ENCODE measurements at places on chromosomes 12 and 14. TPM values are rescaled to one million over a fixed set of nuclear protein-coding genes. Genes with fewer than 3 reads are reported as not detected.

- DNase-seq, result no peak
Observed at GRCh38 chr14:99041820-99042174, 230.2 kb downstream of the BCL11B start.

DNA sequence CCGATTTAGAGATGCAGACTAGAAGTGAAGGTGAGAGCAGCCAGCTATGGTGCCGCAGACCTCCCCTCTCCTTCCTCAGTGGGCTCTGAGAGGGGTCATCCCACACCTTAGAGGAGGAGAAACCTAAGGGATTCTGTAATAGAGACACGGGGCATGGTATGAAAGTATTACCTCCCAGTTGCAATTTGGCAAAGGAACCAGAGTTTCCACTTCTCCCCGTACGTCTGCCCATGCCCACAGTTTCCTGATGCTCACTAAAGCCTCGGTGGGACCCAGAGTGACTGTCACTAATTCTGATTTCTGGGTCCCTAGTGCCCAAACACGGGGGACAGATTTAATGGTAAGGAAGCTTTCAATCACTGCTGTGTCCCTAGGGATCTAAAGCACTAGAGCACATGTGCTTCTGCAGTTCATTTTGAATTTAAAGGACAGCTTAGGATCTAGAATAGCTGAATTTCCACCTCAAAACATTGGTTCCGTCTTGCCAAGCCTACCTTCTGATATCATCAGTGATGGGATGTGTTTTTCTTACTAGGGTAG, 44.1 kb downstream of the DAD1 start:
- DNase-seq, result no peak

DNA sequence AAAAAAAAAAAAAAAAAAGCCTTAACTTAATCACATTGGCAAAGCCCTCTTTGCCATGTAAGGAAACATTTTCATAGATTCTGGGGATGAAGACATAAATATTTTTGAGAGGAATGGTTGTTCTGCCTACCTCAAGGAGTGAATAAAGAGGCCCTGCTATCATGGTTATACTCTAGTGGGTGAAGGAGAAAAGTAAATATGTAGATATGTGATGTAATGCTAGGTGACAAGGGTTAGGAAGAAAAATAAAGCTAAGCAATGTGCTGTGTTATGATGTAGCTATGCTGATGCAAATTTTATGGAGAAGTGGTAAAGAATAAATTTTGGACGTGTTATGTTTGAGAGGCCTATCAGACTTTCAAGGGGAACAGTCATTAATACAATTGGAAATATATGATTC, 80.1 kb upstream of the DUSP6 start:
- DNase-seq, result no peak

GRCh38 chr12:52241205-52241842, 8.3 kb downstream of the KRT7 start:
- DNase-seq, result no peak

GRCh38 chr14:63573581-63573980, 30.4 kb upstream of the PPP2R5E start:
- DNase-seq, result no peak

Gene GPR84
- total RNA-seq, result 3.8 TPM

Gene SLC35F4
- total RNA-seq, result not detected

Data from activated T-cell treated with anti-CD3 and anti-CD28 coated beads, Interleukin-2, amount 50 U/mL, for 72 hours (primary cell).